ENCODE measurements at places on chromosomes 16 and 17. TPM values are rescaled to one million over a fixed set of nuclear protein-coding genes. Genes with fewer than 3 reads are reported as not detected.

GRCh38 chr16:86085161-86085611 is 186.2 kb downstream of the IRF8 start:
- no peak for DNase-seq

DNA sequence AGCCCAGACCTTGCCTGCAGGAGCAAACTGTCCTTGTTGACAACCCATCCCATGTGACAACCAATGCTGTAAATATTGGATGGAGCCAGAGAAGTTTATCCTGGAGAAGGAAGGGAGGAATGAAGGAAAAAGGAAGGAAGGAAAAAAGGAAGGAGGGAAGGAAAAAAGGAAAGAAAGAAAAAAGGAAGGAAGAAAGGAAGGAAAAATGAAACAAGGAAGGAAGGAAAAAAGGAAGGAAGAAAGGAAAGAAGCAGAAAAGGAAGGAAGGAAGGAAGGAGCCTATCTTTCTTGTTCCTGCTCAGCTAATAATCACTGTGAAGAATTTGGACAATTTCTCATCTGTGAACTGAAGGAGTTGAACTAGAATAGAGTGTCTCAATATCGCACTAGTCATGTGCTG is 56.1 kb downstream of the ACSM2B start:
- DNase-seq: no peak

- no peak for DNase-seq
These were observed 67.4 kb downstream of the SNX29 start for GRCh38 chr16:12043953-12044352.

DNA sequence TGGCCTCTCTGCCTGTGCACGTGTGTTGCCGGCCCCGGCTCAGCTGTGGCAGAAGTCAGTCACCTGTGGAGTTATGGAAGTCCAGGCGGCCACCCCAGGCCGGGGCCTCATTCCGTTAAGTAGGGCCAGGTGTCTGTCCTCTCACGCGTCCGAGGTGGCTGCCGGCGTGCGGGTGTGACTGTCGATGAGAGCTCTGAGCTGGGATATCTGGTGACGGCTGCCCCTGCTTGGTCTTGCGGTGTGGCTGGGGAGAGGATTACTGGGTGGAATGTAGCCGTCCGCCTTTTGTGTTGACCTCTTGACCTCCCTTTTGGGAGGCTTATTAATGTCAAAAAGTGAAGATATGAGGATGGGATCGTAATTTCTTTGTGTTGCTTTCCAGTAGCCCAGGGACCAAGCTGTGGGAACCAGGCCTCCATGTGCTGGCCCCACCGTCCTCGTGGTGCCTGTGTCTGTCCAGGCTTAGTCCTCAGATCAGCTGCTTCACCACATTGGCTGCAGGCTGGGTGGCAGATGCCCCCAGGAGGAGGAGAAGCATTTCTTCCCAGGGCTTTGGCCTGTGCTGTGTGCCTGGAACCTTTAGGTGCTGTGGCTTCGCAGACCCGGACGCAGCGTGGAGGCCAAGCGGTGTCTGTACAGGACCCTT is 23.0 kb upstream of the ZNF750 start:
- no peak for DNase-seq

- DNase-seq: no peak
These were observed 1120.8 kb upstream of the GOT2 start for GRCh38 chr16:59854846-59855439.

The CRHR1 gene
- total RNA-seq: 0.26 TPM

Measured in urinary bladder (tissue), 4 donors.